ENCODE measurements at places on chromosomes 11 and 22.

DNA sequence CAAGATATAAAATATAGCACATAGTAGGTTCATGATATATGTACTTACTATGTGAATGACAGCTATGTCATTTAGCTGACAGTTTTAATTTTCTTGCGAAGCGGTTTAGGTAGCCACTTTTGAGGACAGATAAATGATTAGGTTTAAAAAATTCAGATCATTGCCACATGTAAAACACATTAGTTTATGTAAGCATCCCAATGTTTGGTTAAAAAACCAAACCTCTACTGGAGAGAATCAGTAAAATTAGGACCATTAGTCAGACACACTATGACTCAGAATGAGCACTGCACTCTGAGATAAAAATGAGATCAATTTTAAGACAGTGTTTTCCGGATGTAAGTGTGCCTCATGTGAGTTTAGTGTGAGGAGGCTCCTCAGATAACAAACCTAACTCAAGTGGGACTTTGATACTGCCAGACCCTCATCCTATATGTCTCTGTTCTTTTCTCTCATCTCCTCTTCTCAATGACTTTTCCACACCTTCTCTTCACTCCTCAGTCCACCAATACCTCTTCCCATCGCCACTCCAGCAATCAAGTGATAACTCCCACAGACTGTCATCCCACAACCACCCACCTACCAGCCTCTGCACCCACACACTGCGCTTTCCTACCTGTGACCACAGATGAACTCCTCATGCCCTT lies 6.8 kb upstream of the OR2AT4 start:
- peak; percentile 12 for DNase-seq

- DNase-seq, result no peak
Observed at GRCh38 chr11:2579315-2580060, 120.3 kb downstream of the KCNQ1OT1 start.

DNA sequence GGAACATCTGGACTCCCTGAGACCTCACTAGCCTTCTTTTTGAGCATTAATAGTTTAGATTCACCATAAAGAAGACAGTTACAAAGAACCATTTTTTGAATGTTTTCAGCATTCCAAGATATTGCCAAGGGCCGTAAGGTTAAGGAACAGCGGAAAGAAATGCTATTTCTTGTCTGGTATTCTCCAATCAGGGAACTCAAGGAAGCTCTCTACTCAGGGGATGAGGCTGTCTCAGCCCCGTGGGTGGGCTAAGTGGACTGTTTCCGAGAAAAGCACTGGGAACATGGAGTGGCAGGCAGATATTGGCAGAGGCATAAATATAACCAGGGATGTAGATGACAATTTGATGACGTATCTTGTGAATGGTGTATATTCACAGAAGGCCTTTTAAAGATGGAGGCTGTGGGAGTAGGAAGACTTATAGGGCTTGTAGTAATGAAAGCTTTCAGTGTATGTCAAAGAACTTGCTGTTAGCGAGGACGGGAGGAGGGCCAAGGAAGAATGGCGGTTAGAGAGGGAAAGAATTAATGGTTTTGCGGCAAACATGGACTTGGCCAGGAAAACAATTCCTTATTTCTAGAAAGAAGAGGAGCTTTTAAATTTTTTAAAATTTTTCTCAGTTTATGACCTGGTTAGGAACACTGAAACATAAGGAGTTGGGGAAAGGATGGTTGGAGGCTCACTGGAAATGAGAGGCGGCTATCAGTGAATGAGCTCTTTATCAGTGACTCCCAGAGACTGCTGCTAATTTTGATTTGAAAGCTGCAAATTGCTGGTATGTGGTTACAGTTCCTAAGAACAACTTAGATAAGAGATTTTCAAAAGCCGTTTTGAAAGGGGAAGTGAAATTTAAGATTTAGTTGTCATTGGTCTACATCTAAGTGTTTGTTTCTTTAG lies 64.6 kb downstream of the ST3GAL4 start:
- no peak for DNase-seq

GRCh38 chr22:46691571-46691970 lies 46.5 kb downstream of the CERK start:
- DNase-seq, result no peak

GRCh38 chr11:33187998-33188722 lies 26.9 kb upstream of the CSTF3 start:
- no peak for DNase-seq

DNA sequence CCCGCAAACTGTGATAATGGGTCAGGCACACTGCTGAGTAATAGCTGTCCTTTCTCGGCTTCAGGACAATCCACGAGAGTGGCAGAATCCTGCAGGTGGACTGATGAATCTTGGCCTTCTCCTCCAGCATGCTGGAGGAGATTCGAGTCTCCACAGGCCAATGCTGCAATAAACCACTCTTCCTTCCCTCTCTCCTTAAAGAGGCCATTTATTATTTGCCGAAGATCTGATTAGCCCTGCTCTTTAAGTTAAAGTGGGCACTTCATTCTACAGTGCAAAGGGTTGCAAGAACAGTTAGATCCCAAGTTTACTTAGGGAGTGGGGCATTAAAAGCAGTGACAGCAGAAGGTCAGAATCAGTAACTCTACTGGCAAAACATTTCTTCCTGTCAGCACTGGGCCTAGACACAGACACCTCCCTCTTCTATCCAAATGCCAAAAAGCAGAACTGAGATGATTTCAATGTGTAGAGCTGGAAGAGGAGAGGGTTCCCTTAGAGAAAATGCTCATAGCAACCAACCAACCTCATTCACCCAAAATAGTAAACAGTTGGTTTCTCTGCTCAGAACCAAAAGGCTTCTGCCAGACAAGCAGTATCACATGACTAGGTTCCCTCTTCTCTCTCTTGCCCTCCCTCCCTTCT lies 121.7 kb downstream of the SGSM3 start:
- DNase-seq, result no peak

DNA sequence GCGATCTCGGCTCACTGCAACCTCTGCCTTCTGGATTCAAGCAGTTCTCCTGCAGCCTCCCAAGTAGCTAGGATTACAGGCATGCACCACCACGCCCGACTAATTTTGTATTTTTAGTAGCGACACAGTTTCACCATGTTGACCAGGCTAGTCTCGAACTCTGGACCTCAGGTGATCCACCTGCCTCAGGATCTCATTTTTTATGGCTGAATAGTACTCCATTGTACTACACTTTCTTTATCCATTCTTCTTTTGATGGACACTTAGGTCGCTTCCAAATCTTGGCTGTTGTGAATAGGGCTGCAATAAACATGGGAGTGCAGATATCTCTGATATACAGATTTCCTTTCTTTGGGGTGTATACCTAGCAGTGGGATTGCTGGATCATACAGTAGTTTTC lies 20.8 kb downstream of the XRCC6 start:
- DNase-seq, result no peak

- peak; percentile 51 for DNase-seq
Observed at GRCh38 chr22:37276776-37277175, 5.5 kb upstream of the CYTH4 start.

- peak; percentile 41 for DNase-seq
Observed at GRCh38 chr11:62449451-62449851, 30.6 kb downstream of the SCGB1A1 start.

- DNase-seq, result no peak
Observed at GRCh38 chr11:7524462-7525235, 10.8 kb downstream of the PPFIBP2 start.

GRCh38 chr11:118434553-118435289 lies 1.6 kb upstream of the KMT2A start:
- DNase-seq, result peak; percentile 20

DNA sequence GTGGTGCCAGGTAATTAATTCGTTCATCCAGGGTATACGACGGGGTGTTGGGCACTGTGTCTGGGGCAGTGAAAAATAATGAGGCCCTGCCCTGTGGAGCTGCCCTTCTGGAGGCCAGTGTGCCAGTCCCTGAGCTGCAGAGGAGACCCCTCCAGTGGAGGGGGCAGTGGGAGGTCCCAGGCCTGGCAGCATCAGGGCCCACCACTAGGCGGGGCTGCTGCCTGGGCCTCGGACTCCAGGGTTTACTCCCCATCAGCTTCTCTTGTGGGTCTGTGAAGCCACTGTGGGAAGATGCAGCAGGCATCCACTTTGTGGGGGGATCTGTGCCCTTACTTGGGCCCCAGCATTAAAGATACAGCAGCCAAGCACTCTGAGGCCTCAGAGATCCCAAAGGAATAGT lies 17.4 kb upstream of the TMPRSS6 start:
- DNase-seq, result no peak

GRCh38 chr22:48061726-48062125 lies 1299.3 kb downstream of the TBC1D22A start:
- DNase-seq, result no peak

DNA sequence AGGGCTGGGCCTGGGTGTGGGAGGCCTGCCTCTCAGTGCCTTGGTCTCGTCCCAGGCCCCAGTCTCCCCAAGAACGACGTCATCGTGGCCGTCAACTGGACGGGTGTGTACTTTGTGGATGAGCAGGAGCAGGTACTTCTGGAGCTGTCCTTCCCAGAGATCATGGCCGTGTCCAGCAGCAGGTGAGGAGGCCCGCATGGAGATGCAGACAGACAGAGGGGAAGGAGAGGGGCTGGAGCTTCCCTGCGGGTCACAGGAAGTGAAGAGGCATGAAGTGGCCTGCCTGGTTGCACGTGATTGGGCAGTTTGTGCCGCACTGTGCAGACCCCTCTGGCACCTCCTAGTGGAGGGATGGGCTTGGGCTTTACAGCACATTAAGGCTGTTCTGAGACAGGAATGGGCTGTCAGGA lies 70.4 kb downstream of the MYO7A start:
- DNase-seq, result no peak

DNA sequence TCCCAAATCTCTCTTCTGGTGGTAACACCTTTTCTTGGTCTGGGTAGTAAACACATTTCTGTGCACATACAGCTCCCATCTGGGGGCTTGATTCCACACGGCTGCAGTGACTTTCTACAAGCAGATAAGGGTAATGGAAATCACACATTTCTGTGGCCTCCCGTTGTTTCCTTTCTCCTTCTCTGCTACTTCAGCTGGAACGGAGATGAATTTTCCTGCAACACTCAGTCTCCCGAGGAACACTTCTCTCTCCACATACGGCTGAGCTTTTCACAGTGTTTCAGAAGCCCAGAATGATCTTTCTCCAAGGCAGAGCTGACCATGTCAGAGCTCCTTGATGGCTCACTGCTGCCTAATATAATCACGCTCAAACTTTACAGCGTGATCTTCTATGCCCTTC lies 364.3 kb upstream of the NARS2 start:
- DNase-seq, result no peak

GRCh38 chr22:48721395-48721669 lies 1106.3 kb downstream of the BRD1 start:
- no peak for DNase-seq

Measured in RWPE1 (cell line).